Stimulated activated CD4-positive, alpha-beta T cell treated with anti-CD3 and anti-CD28 coated beads, TNF-alpha, amount 100 ng/mL, for 1 hour (primary cell): ENCODE measurements at places on chromosomes 5 and 9.

GRCh38 chr5:15785531-15785981 lies 285.6 kb downstream of the FBXL7 start:
- no peak for DNase-seq

GRCh38 chr5:142082182-142082781 lies 26.3 kb upstream of the NDFIP1 start:
- DNase-seq = no peak

DNA sequence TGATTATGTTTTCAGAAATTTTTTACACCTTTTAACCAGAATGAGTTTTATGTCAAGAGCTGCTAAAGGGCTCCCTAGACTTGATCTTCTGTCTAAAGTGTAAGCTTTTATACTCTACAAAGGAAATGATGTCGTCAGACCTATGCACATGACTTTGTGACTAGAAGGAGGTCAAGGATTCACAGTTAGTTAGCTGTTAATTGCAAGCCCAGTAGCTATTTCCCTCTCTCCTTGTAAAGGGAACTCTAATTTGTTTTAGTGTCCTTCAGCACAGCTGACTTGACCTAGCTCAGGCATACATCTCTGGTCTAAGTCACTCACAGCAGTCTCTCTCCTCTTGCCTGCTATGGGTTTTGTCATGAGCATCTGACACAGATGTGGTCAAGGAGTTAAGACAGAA lies 173.5 kb upstream of the NREP start:
- no peak for DNase-seq

DNA sequence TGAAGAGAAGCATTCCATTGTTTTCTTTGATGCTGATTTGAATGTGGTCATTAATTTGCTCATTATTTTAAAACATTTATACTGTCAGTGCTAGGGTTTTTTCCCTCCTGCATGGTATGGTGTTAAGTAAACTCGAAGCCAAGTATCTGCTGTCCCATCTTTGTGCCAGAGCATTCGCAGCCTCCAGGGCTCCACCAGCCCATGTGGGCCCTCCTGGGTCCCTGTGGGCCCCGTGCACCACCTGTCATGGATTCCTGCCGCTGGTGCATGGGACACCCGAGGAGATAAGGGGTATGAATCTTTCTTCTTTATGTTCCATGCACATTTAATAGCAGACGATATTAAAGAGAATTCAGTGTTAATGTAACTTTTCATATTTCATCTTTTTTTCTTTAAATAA lies 95.1 kb downstream of the TRIO start:
- no peak for DNase-seq

- no peak for DNase-seq
Measured at GRCh38 chr5:98714710-98715288, 58.7 kb upstream of the RGMB start.

DNA sequence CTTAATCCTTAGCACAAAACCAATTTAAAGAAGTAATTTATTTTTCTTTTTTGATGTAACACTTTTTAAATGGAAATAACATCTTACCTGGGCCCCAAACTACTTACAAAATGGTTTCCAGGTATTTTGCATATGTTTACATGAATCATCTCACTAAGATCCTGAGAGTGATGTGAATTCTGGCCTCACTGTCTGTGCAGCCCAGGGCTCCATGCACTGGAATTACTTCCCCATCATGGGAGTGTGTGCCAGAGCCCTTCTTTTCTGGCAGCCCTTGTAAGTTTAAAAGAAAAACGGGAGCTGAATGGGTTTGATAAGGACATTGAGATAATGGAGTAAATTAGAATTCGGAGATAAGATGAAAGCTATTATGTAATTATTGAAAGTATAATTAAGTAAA lies 12.2 kb upstream of the F2R start:
- DNase-seq = no peak

GRCh38 chr5:40681363-40682153 lies 1.8 kb downstream of the PTGER4 start:
- DNase-seq = no peak

DNA sequence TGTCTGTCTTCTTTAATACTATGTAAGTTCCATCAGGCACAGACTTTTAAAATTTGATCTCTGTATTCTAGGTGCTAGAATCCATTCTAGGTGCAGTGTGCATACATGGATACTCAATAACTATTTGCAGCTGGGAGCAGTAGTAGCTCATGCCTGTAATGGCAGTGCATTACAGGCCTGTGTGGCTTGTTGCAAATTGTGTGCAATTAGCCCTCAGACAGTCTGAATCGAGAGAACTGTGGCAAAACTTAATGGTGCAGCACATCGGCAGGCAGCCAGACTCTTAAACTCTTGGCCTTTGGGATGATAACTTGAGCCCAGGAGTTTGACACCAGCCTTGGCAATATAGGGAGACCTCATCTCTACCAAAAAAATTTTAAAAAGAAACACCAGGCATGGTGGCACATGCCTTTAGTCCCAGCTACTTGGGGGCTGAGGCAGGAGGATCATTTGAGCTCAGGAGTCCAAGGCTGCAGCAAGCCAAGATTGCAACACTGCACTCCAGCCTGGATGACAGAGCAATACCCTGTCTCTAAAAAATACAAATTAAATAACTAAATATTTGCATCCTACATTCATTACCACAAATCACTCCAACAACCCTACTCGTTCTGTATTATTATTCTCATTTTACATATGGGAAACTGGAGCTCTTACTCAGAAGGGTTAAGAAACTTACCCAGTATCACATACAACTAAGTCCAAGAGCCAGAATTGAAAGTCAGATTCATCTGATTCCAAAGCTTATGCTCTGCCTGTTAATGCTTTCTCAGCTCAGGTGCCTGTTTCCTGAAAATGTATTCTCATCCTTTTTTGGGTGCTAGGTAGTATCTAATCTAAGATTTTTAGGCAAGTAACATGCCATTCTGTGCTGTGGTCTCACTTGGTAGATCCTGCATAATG lies 30.1 kb downstream of the PRKACG start:
- no peak for DNase-seq

DNA sequence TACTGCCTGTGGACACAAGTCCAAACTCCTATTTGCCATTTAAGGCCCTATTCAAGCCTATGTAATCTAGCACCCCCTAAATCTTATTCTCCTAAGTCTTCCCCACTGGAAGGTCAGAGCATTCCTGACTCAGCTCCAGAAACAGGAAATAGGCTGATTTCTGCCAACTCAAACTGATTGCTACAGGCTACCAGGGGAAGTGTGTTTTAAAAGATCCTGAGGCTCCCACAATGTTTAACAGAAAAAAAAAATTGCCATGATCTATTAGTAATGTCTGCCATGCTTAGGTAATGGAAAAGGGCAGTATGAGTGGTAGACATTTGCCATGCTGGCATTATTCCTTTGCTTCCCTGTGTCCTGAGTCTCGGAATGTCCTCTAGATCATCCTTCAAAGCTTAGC lies 65.8 kb upstream of the BRINP1 start:
- no peak for DNase-seq

- no peak for DNase-seq
Measured at GRCh38 chr5:87608385-87608784, 195.7 kb upstream of the CCNH start.

GRCh38 chr5:127884416-127884815 lies 181.2 kb downstream of the CCDC192 start:
- no peak for DNase-seq

DNA sequence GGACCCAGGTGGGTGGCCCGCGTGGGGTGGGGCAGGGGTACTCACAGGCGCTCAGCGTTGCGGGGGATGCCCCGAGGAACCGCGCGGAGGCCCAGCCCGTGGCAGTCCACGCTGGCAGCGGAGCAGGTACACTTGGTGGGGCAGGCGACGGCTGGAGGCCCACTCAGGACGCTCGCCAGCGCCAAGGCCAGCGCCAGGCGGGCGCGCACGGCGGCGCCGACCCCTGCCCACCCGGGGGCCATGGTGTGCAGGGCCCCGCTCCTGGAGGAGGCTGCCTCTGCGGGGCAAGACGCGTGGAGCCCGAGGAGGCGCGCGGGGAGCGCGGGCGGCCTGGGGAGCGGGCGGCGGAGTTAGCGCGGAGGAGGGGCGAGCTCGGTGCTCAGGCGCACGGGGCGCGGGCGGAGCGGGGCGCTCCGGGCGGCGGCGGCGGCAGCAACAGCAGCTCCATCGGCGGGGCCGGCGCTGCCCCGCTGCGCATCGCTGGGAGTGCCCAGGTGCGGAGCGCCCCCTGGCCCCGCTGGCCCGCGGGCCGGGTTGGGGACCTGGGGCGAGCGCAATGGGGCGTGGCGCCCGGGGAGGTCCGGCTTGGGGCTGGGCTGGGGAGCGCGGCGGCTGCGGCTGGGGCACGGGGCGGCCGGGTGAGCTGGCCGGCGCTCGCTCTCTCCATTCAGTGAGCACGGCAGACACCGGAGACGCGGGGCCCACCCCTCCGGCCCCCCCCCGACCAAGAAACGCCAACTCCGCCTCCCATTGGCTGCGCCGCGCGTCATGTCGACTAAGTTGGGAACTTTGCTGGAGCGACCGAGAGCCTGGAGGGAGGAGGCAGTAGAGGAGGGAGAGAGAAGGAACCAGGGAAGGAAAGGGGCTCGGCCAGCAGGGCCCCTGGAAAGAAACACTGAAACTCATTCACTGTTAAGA lies at the start of gene SLIT3:
Gene SLIT3 (minus strand): TSS at position 672 of the 918 bp plus-strand sequence. CDS start 430 bp downstream, at position 242.
- DNase-seq = no peak

DNA sequence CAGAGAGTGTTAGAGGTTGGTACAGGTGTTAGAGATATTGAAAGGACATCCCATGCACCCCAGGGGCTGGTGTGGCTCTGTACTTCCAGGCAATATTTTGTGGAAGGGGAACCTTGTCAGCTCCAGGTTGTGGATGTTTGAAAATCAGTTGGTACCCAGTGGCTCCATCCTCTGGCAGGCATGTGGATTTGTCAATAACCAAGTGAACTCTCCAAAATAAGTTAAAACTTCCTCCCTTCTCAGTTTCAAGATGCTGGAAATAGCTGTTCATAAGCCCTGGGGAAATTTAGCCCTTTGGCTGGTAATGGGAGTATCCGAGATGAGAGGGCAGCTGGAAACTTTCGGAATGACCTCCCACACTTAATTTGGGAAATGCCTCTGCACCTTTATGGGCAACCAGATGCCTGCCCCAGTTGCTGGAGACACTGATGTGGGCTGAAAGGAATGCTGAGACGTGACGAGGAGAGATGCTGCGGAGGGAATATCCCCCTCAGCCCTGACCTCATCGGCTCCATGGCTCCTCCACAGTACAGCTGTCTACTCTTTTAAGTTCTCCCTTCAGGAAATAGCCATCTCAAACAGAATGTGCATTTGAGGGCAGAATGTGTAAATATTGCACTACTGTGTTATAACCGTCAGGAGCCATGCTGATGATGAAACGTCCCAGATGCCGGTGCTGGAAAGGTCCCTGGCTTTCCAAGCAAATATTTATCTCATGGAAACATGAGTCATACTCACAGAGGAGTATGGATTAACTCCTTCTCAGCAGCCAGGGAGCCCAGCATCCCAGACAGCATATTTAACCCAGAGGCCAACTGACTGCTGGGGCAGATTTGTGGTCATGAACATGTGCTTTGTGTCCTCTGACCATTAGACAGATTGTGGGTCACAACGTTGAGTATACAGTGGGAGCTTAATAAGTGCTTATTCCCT lies 29.5 kb downstream of the TGFBI start:
- no peak for DNase-seq

- no peak for DNase-seq
Measured at GRCh38 chr5:10420468-10420867, 21.2 kb upstream of the ROPN1L start.

DNA sequence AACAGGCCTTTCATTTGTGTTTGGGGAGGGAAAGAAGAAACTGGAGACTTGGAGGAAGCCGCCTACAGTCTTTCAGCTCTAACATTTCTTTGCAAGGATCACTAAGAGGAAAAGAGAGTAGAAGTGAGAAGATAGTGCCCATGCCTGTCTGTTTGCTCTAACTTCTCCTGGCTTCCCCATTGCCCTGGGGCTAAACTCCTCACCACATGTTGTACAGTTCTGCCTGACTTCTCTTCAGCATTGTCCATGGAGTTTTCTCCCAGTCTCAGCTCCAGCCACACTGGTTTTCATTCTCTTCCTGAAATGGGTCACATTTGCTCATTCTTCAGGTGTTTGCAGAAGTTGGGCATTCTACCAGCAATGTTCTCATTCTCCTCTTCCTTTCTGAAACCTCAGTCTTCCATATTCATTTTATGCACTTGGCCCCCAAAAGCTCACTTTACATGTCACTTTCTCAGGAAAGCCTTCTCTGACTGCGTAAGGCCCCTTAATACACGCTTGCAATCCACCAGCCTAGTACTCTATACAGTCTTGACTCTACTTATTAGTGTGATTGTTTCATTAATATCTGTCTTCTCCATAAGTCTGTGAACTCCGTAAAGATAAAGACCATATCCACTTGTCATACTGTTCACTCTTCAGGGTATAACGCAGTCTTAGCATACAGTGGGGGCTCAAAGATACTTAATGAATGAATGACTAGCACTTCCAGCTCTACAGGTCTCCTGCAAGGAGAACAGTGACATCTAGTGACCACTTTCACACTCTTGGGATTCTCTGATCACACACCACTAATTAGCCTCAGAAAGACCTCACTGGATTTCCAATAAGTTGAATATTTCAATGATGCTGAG lies 40.2 kb upstream of the TRIM32 start:
- no peak for DNase-seq

GRCh38 chr5:14254686-14255085 lies 111.5 kb downstream of the TRIO start:
- DNase-seq = no peak

GRCh38 chr9:15697446-15697851 lies 144.6 kb downstream of the CCDC171 start:
- DNase-seq = no peak

DNA sequence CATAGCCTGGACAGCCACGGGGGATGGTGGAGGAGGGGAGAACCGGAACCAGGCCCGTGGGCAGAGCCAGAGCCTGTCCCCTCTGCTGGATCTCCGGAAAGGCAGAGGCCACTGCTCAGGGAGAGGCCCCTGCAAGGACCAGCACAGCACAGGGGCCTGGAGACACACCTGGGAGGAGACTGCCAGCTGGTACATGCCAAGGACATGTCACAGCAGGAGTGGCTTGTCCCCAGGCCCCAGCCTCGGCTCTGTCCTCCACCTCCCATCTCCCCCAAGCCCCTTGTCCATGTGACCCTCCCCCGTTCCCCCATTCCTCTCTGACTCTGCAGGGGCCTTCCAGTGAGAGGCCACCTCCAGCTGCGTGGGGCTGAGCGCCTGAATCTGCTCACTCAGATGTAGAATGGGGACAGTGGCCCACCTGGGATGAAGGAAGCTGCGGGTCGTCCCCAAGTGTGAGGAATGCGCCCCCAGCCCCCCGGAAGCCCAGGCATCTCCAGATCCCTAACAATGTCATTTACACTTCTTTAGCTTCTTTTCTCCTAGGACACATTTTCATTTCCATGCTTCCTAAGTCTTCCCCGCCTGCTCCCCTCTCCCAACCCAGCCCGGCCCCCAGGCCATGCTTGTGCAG lies 349.6 kb upstream of the IRX2 start:
- DNase-seq = no peak
